ENCODE measurements at places on chromosomes 1 and 21.

DNA sequence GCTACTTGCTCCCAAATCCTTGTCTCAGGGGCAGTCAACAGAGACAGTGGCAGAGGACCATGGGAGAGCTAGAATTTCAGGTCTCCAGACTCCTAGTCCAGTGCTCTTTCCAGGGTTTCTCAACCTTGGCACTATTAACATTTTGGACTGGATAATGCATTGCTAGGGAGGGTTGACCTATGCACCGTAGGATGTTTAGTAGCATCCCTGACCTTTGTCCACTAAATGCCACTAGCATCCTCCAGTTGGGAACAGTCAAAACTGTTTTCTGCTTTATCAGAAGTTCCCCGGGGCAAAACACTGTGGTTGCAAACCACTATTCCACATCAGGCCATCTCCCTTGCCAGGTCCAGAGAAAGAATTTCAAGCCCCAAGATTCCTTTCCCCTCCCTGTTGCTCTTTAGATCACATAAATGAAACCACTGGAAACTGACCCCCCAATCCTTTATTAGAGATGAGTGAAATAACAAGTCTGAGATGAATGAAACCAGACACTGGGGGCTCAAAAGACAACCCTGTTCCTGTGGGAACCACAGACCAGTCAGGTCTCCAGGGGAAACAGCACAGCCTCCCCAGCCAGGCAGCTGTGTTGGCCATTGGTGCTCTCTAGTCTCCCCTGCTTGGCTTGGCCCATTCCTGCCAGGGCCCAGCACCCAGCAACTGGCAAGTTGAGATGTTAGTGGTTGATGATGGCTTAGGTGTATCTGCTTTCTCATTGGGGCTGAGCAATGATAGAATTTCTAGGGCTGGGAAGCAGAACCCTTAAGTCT, 3.8 kb upstream of the TCEA3 start:
- no peak for DNase-seq

- no peak for DNase-seq
Observed at GRCh38 chr1:234598974-234599616, 10.9 kb downstream of the IRF2BP2 start.

DNA sequence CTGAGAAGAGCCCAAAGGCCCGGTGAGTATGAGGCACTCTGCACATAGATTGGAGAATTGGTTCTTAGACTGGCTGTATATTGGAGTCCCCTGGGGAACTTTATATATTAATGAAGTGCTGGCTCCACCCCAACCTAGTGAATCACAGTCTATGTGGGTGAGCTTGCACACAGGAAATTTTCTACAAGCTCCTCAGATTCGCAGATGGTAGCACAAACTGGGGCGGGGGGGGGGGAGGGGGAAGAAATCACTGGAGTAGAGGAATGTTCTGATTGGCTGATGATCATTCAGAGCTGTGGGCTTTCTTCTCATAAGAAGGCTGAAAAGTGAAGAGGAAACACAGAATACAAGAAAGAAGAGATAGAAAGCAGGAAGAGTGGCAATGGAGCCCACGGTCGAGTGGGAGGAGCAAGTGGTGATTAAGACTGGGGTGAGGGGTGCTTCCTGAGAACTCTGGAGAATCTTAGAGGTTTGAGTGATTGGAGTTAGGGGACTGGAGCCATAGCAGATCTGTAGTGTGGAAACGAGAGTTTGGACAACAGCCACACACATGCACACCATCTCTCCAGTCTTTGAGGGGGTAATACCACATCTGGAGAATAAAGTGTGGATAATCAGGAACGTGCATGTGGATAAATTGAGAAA, 465.9 kb upstream of the DAB1 start:
- DNase-seq, result no peak

DNA sequence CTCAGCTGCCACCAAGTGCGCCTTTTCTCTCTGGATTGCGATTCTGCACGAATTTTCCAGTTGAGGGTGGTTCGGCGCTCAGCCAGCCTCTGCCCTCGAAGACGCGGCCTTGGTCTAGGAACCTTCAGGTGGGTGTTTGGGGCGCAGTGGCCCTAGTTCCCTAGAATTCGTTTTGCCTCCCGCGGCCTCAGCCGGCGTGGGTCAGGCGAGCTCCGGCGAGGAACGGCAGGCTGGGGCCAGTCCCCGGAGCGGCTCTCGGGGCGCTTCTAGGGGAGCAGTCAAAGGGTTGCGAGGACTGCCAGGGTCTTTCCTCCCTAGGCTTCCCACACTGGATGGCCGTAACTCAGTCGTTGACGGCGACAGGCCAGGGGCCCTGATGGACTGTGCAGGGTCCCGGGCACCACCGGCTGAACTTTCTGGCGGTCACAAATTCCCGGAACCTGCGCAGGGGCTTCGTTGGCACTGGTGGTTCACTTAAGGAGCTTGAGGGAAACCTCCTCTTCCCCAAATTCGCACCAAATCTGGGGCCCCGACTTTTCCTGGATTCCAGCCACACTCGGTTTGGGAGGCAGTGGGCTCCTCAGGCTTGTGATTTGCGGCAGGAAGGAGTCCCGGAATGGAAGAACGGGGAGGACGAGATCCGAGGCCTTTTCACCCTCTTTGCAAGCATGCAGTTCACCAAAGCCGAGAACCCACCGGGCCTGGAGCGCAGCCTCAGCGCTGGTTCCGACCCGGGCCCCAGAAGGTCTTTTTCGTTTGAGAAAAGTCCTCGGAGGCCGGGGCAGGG, 1.2 kb downstream of the DMBX1 start:
- DNase-seq, result no peak

DNA sequence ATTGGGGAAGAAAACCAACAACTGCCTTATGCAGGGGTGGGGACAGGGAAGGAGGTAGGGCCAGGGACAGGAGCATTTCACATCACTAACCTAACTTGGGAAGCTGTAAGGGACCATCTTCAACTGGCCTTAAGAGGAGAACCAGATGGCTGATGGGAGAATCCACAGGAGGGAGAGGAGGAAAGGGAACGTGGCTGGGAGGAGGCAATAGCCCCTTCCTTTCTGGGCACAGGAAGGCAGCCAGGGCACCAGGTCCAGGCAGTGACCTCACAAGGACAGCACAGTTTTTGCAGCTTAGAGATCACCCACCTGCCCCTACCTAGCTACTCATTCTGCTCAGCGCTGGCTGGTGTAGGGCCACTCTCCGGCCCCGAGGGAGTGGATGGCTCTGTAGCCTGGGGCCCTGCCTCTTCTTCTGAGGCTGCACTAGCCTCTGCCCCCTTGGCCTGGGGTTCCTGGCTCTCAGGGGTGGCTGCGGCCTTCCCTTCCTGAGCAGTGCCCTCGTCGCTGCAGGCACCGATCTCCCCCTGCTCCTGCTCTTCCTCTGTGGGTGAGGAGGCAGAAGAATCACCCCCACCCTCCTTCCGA, 1.7 kb downstream of the MARCKSL1 start:
- DNase-seq, result no peak

DNA sequence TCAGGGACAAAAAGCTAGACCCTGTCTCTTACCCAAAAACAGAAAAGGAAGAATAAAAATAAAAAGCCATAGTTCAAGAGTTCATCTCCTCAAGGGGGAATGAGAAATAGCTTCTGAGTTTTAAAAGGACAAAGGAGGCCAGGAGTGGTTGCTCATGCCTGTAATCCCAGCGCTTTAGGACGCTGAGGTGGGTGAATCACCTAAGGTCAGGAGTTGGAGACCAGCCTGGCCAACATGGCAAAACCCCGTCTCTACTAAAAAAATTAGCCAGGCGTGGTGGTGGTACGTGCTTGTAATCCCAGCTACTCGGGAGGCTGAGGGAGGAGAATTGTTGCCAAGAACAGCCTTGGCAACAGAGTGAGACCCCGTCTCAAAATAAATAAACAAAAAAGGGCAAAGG, 38.6 kb upstream of the CPLANE2 start:
- no peak for DNase-seq

DNA sequence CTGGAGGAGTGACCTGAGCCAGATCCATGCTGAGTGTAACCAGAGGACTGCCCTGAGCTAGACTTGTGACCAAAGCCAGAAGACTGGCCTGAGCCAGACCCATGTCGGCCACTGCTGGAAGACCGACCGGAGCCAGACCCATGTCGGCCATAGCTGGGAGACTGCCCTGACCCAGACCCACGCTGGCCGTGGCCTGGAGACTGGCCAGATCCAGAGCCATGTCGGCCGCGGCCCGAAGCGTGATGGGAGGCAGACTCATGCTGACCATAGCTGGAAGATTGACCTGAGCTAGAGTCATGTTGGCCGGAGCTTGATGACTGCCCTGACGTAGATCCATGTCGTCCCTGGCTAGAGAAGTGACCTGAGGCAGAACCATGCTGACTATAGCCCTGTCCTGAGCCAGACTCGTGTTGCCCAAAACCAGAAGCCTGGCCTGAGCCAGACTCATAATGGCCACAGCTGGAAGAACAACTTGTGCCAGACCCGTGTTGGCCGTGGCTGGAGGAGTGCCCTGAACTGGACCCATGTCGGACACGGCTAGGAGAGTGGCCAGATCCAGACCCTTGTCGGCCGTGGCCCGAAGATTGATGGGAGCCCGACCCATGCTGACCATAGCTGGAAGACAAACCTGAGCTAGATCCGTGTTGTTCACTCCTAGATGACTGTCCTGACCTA, 5.1 kb downstream of the HRNR start:
- no peak for DNase-seq

GRCh38 chr1:164233149-164233548, 325.8 kb upstream of the PBX1 start:
- DNase-seq, result no peak

GRCh38 chr1:19390901-19391595, 78.9 kb downstream of the SLC66A1 start:
- peak; percentile 76 for DNase-seq

DNA sequence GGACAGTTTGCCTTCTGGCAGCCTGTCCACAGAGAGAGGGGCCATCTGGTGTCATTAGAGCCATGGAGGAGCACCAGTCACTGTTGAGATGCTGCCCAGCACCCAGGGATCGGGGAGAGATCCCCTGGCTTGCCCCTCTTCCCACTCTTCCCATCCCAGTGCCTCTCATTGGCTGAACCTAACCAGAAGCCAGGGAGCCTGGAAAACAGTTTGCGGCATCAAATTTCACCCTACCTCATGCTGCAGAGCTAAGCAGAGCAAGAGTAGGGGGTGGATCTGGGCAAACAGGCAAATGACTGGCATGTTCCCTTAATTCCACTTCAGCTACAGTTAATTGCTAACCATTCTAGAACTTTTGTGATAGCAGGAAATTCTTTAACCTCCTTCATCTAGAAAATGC, 19.1 kb downstream of the TRAF5 start:
- no peak for DNase-seq

DNA sequence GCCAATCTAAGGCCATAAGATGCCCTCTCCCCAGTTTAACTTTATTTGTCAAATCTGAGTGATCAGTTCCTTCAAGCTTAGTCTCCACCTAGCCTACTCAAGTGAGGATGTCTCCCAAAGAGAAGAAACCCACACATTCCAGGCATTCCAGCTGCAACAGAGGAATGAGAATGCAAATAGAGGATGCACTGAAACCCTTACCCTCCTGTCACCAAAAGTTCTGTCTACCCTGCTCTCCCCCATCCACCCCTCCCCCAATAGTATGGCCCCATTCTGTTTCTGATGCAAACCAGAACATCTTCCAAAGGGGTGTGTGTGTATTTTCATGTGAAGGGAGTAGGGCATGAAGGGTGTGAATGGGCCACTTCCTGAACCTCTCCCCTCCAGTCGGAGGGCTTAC, 3.0 kb downstream of the DUSP23 start:
- no peak for DNase-seq

Data from pons (tissue), 1 donor.